ENCODE measurements at places on chromosomes 12 and 14.

DNA sequence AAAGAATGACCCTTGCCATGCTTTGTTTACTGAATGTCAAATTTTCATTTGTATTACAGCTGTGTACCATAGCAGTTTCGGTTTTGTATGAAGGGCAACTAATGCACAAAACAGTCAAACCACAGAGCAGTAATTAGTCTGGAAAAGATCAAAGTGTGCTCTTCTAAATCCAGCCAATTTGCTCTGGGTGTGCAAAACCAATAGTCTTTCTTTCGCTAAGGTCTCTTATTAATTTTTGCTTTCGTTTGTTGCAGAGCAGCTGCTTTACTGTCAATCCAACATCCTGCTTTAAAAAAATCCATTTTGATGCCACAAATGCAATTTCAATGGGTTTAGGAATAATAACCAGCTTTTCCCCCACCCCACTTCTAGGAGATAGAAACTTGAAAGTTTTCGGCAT is 114.2 kb downstream of the BRMS1L start:
- DNase-seq: no peak

- no peak for DNase-seq
Observed at GRCh38 chr12:19234981-19235871, 105.7 kb downstream of the PLEKHA5 start.

DNA sequence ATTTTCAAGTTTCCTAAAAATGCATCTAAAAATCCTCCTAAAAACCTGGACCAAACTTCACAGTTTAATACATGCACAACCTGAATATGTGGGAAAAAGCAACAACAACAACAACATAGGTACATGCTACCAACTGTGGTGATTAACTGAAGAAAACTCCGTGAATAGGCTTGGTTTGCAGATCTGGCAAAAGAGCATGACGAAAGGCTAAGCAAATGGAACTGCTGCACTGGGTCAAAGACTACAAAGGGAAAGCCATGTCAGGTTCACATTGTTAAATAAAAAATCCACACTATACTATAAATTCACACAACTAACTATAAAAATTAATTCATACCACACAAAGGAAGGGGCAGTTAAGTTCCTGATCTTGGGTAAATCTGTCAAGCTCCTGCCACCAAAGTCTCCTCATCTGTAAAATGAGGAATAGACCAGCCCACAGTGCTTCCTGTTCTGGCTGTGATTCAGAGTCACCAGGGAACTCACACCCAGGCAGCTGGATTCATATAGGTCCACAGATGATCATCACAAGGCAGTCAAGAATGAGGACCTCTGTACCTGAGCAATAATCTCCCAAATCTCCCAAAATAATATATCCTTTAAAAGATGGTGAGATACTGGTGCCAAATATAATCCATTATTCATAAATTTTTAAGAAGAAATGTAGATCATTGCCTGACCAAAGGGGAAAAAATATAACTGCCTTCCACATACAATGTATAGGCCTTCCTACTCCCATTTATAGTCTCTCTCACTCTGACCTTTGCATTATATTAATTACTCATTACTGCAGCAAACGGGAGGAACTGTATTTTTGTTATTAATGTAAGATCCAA is 7.0 kb downstream of the CORO1C start:
- DNase-seq: peak; percentile 97

- no peak for DNase-seq
Observed at GRCh38 chr12:68557011-68557730, 53.5 kb upstream of the RAP1B start.

- no peak for DNase-seq
Observed at GRCh38 chr12:124507188-124508109, 60.0 kb downstream of the NCOR2 start.

DNA sequence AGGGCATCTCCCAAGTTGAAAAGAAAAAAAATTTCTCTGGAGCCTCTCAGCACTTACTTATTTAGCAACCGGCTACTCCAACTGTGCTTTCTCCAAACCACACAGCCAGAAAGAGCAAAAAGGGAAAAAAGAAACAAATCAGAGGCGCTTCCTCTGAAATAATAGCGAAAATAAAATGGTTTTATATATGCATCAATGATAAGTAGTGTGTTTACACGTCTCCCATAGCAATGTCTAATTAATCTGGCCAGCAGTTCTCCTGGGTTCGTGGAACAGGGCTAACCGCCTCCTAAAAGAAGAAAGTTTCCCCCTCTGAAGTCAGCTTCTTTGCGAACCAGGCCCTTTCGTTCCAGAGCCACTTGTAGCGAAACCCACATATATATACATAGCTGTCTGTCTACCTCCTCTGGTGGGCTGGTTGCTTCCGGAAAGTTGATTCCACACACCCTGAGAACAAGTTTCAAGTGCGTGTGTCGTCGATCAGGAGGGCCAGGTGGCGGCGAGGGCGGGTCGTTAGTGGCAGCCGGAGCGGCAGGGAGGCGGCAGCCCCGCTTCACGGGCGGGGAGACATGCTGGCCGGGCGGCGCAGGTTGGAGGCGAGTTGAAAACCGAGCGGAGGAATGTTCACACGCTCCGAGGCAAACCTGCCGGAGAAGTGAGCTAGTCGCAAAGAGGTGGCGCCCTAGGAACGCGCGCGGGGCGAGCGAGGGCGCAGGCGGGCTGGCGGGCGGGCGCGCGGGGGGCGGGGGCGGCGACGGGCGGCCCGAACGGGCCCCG is 2.7 kb downstream of the PTHLH start:
- DNase-seq: no peak

All from CD14-positive monocyte (primary cell).